ENCODE measurements at places on chromosomes 11 and 22.

DNA sequence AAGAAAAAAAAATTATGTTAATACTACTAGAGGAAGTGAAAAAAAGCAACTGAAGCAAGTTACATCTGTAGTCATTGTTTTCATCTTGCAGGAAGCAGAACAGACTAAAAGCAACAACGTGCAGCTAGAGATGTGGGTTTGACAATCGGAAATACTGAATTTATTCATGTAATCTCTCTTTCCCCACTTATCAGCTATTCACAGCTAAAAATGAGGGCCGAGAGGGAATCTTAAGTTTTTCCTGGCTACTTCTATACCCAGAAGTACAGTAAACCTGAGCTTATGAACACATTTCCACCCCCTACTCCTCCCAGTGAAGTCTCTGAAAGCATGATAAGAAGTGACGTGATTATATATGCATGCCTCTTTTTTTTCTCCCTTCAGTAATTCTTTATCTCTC lies 116.5 kb downstream of the SPON1 start:
- DNase-seq, result no peak

DNA sequence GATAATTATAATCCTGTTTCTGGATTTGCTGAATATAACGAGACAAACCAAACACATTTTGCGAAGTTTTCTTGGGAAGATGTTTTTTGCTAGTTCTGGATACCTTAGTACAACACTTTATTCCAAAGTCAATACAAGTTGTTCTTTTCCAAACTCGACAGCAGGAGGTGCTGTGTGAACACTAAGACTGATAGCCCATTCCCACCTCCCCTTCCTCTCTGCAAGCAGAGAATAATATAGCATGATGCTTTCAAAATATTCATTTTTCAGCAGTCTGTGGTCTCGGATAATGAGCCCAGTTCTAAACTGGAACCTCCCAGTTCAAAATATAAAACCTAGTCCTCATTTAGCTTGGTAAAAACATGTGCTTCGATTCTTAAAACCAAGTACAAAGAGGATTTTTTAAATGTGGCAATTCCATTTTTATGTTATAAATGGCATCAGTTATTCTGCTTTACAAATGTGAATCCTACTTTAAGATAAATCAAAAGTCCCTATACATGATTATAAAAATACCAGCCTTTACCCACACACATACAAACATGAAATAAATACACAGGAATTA lies 129.1 kb downstream of the DCDC1 start:
- DNase-seq, result no peak

- no peak for DNase-seq
Observed at GRCh38 chr11:103902994-103903393, 133.4 kb upstream of the DDI1 start.

DNA sequence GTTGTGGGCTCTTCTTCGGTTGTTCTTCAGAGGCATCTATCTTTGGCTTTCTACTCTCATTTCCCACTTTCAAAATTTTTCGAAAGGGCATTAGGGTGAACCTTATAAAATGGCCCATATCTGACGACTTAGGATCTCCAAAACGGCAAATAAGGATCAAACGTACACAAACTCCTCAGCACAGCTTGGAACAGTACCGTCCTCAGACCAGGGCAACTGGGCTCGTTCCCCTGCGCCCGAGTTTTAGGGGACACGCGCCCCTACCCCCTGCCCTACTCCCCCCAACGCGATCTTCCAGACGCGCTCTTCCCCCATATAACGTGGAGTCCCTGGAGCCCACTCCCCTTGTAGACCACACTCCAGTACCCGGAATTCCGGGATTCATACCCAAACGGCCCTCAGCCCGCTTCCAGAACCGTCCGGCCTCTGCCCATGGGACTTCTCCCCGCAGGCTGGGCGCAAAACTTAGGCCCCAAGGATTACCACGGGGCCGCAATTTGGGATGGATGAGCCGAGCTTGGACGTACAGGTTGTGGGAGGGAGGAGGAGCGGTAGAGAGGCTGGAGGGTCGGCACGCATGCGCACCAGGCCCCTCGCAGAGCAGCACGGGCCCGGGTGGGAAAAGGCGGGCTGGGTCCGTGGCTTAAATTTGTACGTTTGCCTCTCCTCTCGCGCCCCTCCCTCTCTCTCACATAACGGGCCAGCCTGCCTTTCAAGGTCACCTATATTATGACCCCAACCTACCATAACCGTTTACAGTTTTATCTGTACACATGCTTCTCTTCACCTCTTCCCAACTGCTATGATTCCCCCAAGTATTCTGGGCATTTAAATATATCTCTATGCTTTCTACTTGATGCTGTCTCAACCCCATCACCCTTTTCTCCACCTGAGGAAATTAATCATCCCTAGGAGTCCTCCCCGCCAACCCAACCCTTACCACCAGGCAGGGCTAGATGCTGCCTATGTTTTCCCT lies 3.4 kb downstream of the CCDC89 start:
- peak; percentile 20 for DNase-seq

GRCh38 chr11:89608234-89608966 lies 101.7 kb upstream of the TRIM77 start:
- no peak for DNase-seq

GRCh38 chr11:36453678-36454077 lies 56.4 kb downstream of the TRAF6 start:
- DNase-seq, result no peak

DNA sequence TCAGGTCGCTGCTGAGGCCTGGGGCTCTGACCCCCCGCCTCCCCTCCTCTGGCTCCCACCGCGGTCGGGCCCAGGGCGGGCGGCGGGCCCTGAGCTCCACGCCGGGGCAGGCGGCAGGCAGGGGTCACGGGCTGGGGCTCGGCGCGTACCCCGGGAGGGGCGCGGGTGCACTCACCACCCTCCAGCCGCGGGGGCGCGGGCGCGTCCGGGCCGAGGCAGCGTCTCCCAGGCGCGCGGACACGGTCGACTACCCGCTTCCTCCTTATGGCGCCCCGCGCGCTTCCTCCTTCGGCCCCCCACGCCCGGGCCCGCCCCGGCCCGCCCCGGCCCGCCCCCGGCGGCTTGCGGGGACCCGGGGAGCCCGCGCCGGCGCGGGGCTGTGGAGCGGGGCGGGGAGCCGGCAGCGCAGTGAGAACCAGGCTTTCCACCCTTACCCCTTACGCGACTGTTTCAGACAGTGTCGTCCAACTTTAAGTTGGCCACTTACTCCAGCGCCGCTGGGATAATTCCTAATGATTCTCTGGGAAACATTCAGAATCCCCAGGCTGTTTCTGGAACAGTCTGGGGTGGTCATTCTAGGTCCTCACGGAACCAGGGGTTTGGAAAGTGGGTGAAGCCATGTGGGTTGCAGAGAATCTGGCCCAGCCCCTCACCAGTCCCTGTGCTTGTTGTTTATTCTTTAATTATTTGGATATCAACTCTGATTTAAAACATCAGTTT lies at the start of gene BID:
Gene BID (minus strand): TSS at position 264 of the 720 bp plus-strand sequence. CDS start 24,353 bp downstream, outside the sequence.
- peak; percentile 23 for DNase-seq

DNA sequence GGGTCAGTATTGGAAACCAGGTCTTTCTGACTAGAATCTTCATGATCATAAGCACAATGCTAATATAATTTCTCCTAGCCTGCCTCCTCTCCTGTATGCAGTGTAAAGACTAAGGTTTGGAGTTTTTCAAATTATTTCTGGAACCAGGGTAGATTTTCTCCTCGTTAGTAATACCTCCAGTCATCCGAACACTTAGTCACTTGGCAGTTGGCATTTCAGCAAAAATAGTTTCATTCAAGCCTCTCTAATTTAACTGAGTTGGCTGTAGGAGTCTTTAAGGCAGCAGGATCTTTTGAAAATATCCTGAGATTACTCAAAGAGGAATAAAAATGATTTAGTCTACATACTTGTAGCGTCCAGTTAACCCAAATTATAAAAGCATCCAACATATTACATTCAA lies 6.3 kb downstream of the TYR start:
- no peak for DNase-seq

DNA sequence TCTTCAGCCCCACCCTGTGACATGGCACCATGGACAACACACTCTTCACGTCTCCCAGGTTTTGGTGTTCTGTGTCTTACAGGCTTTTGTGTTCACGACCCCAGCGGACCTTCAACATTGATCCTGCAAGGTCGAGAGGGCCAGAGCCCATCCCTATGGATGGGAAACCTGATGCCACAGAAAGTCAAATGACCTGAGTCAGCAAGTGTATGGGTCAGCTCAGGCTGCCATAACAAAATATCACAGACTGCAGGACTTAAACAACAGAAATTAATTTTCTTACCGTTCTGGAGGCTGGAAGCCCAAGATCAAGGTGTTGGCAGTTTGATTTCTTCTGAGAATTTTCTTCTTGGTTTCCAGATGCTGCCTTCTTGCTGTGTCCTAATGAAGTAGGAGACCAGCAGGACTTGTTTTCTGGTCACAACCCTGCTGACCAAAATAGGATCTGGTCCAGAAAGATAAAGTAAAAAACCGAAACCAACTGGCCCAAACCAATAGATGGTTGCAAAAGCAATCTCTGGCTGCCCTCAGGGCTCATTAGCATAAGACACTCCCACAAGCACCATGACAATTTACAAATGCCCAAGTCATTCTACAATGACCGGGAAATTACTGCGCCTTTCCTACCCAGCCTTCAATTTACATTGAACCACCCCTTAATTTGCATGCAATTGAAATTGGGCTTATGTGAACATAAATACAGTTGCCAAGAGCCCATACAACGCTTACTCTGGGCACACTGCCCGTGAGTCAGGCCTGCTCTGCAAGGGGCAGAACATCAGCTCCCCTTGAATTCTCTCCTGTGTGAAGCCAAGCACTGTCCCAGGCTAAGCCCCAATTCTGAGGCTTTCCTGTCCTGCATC lies 113.9 kb downstream of the RPS6KA4 start:
- no peak for DNase-seq

GRCh38 chr11:10762913-10763421 lies 11.9 kb downstream of the CTR9 start:
- no peak for DNase-seq

DNA sequence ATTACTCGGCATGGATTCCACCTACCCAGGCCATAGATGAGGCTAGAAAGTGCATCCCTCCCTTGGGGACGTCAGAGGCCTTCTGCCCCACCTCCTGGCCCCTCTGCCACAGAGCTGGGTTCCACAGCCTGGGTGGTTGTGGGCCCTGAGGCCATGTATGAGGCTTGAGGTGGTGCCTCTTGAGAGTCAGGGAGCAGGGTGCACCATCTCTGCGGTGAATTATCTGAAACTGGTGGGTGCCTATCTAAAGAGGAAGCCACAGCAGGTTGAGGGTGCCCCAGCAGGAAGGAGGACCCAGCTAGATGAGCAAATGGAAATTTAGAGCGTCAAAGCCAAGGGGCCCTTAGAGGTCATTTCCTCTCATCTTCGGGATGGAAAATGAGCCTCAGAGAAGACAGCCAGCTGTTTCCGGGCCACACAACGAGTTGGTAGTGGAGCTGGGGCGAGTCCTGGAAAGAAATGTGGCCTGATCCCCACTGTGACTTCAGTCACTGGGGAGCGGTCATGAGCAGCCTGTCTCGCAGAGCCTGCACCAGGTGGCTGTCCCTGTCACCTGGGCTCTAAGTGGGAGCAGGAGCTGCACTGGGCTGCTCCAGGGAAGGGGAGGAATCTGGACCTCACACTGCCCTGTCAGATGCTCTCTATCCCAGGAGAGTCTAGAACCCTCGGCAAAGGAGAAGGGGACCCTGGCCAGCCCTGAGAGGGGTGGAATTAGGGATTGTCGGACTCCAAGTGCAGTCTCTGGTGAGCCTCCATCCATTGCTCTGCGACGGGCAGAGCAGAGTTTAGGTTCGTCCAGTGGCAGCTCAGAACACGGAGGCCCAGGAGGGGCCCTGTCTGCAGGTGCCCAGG lies 7.3 kb downstream of the ADORA2A start:
- peak; percentile 58 for DNase-seq

DNA sequence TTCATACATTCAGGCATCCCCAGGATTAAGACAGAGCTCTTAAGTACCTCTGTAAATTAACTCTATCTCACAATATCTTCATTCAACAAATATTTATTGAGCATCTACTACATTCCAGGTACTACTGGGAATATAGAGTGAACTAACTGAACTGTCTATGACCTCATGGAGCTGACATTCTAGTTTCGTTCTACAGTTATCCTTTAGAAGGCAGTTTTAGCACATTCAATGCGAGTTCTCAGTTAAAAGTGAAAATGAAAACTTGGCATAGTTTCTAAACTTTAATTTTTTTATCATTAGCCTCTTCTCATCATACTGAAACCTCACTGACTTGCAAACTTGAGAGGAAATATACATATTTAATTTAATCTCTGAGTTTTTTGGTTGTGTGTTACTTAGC lies 10.7 kb upstream of the MS4A6E start:
- DNase-seq, result no peak

DNA sequence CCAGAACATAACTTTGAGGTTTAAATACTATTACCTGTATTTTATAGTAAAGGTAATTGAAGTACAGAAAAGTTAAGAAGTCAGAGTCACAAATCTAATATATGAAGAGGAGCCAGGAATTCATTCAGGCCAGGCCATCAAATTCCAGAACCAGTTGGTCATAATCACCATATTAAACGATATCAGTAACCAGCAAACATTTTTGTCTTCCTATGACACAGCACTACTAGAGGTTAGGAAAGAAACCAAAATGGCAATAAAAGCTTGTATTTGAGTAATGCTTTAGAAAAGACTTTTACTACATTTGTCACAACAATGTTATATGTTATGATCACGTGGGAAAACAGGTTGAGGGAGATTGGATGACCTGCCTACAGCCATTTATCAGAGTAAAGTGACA lies 62.2 kb downstream of the DKK3 start:
- no peak for DNase-seq

DNA sequence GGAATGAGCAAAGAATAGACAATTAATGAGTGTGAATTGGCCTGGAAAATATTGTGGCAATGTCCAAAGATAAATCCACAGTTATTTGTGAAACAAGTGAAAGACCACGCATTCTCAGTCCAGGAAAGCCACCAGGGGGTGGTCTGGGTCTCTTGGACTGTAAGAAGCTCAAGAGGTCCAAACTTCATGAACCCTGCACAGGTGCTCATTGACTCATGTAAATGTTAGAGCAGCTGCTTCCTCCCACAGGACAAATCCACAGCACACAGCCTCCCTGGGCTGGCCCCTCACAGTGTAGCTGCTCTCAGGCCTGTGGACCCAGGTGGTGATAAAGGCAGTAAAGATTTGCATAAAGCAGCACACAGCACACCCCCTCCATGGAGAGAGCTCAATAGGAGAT lies 114.0 kb downstream of the ZNF280B start:
- no peak for DNase-seq

- no peak for DNase-seq
Observed at GRCh38 chr11:89613911-89614310, 96.2 kb upstream of the TRIM77 start.

DNA sequence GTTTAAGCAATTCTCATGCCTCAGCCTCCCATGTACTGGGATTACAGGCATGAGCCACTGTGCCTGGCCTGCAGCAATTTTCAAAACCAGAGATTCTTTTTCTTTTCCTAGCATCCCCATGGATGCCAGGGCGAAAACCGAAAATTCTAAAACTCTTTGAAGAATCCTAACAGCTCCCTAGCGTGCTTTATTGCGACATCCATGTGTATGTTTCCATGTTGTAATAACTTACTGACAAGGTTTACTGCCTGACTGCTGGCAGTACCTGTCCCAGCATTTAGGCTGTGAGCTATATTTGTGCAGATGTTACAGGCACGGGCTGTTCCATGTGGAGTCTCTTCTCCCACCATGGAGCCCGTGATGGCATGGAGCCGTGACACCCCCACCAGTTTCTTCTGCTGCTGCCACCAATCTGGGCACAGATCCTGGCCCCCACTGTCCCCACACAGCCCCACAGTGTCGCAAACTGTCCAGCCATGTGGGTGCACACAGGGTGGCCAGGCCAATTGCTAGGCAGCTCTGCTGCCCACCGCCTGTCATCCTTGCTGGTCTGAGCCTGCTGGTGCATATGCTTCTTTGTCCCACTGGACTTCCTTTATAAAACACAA lies 7.1 kb upstream of the TAB1 start:
- no peak for DNase-seq

Data from effector memory CD4-positive, alpha-beta T cell (primary cell).